ENCODE measurements at places on chromosomes 1 and 21.

DNA sequence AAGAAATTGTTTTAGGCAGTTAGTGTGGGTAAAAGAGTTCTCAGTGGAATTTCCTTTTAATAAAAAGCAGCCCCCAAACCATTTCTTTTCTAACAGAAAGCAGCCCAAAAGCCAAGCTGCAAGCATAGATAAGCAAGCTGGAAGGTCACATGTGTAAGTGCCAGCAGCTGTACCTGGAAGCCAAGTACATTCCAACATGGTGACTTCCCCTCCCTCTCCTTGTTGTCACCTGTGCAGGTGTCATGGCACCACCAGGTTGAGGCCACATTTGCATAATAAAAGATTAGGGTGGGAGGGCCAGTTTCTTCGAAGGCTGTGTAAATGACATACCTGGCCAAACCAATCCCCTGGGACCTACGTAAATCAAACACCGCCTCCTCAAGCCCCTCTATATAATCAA is 240.3 kb upstream of the RAB4A start:
- DNase-seq, result no peak

GRCh38 chr21:26783466-26784195 is 61.6 kb downstream of the ADAMTS1 start:
- DNase-seq, result no peak

DNA sequence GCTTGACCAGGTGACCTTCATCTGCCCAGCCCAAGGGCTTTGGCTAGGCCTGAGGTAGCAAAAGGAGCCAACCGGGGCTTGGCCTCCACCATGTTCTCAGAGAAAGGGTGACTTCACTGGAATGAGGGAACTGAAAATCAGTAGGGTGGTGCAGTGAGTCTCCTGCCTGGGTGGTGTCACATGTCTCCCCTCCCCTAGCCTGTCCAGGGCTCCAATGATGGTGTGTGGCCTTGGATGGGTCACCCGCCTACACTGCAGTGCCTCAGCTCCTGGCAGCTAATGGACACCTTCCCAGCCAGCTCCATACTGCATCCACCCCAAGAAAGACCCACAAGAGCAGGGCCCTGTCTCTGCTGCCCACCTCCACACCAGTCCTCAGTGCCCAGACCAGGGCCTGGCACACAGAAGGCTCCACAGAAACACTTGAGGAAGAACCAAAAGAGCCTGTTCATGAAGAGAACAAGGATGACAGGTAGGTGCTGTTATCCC is 678.7 kb downstream of the MATN1 start:
- DNase-seq, result no peak

DNA sequence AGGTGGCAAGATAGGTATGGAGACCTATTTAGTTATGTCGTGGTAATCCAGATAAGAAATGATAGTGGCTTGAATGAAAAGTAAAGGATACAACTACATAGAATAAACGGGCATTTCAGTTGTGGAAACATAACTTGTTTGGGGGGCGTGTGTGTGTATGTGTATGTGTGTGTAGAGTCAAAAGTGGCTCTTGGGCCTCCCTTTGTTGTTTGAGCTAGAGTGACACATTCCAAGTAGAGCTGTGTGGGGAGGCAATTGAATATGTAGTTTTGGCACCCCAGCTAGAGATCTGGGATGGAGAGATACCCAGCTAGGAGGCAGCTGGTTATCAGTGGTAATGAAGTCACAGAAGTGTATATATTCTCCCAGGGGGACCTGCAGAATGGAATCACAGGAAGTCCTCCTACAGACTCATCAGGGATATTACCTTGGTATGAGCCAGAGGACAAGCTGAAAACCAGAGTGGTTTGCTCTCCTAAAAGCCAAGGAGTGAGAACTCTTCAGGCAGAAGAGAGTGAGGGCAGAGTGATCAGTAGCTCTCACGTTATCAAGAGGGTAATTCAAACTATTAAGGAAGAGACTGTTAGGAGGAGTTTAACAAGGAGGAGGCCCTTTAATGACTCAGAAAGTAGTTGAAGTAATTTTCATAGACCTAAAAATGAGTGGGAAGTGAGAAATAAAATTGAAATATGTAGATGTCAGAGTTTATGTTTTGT is 5.1 kb downstream of the CR1L start:
- no peak for DNase-seq

GRCh38 chr1:87325982-87326738 is 2.5 kb upstream of the LMO4 start:
- no peak for DNase-seq

DNA sequence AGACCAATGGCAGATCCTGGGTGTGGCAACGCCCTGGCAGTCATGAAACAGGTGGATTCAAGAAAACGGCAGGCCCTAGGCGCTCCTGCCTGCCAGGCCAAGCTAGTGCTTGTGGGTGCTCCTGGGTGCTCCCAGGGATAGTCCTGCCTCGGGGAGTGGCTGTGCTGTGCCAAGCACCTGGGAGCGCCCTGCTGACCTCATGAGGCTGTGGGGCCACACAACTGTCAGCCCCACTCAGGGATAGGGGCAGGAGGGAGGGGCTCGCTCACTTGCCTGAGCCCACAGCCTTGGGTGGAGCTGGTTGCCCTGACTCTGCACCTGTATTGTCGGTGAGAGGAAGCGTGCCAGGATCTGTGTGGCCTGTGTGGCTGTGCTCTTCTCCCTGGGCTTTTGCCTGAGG is 9.4 kb downstream of the SNAP47 start:
- DNase-seq, result no peak

DNA sequence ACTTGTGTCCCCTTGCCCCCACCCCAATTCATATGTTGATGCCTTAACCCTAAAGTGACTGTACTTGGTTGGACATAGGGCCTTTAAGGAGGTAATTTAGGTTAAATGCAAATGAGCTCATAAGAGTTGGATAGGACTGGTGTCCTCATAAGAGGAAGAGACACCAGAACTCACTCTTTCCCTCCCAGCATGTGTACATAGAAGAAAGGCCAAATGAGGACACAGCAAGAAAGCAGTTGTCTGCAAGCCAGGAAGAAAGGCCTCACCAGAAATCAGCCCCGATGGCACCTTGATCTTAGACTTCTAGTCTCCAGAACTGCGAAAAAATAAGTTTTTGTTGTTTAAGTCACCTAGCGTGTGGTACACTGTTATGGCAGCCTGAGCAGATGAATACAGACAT is 45.5 kb downstream of the RAB3GAP2 start:
- no peak for DNase-seq

GRCh38 chr1:5995871-5996630 is 3.8 kb upstream of the NPHP4 start:
- no peak for DNase-seq

DNA sequence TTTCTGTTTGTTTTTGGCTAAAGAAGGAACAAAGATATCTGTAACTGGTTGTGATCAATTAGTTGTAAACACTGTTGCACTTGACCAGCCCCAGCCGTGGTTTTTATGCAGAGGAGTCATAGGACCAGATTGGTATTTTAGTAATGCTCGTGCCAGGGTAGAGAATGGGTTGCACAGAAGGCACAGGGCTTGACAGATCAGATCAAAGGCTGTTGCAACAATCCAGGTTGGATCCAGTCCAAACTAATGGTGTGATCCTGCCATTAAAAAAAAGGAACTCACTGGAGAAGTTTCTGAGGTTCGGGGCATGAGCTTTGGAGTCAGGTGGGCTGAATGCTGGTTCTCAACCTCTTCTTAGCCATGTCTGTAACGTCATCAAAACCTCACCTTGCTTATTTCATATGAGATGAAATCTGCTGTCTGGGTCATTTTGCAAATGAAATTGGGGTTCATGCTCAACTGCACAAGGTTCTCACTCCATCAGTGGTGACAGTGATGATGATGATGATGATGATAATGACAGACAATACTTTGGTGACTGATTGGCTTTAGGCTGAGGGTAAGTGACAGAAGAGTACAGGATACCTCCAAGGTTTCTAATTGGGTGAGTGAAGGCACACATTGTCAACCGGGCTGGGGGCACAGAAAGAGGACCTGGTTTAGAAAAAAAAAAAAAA is 43.1 kb downstream of the ZNF281 start:
- no peak for DNase-seq

GRCh38 chr1:155247667-155248553 is 7.4 kb downstream of the ENTREP3 start:
- DNase-seq, result no peak

DNA sequence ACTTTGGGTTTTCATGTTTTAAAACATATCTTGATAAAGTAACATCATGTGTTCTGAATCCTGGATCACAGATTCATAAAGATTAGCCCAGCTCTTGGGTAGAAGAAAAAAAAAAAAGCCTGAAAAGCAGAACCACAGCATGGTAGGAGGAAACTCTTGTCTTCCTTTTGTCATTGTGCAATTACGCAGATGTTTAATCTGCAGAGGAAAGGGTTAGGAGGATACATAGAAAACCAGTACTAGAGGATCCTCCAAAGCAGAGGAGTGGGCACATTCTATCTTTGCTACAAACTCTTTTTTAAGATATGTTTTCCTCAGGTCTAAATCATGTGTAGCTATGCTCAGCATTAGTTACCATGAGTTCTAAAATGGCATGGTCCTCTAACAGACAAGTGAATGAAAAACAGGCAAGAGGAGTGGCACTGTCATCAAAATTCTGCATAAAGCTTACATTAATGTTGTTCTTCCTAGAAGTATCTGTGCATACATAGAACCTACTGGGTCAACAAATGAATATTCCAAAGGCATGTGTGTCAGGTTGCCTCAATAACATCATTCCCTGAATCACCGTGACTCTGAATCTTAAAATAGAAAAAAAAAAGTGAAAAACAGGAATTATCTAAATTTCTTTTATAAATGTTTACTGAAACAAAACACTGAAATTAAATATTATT is 107.0 kb downstream of the NME7 start:
- no peak for DNase-seq

- no peak for DNase-seq
These were observed 18.6 kb downstream of the ABCG1 start for GRCh38 chr21:42237577-42237976.

DNA sequence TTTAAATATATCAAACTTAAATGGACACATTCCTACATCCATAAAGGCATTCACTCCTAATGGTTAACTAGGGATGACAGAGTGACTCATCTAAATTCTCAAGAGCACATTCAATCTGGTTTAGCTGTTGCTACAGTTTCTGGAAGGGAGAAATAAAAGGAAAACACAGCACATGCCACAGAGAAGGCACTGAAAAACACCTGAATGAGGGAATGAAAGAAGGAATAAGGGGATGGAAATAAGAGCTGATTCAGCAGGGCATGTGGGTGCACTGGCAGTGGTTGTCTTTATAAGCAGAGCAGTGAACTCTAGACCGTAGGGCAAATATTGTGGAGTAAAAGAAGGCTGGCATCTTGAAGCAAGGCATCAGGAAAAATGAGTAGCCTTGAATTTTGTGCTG is 79.3 kb downstream of the LHX4 start:
- DNase-seq, result peak; percentile 23

DNA sequence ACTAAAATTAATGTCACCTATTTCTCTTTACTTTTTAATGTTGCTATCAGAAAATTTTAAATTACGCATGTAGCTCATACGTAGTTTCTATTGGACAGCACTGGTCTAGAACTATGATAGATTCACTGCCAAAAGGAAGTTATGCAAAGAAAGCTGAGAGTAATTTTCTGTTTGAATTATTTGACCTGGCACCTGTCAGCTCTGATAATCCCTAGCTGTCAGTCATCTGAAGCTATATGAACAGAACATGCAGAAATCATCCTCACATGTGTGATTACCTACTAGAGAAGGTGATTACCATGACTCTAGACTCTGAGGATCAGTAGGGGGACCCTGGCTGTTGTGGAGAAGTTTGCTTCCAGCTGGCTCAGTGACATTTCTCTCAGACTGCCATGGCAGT is 40.8 kb downstream of the F5 start:
- no peak for DNase-seq

- DNase-seq, result no peak
These were observed 9.2 kb downstream of the CGN start for GRCh38 chr1:151520359-151520758.

GRCh38 chr1:221810406-221810805 is 68.5 kb upstream of the DUSP10 start:
- DNase-seq, result peak; percentile 24

GRCh38 chr21:41361053-41361785 is 608 bp upstream of the MX2 start:
- DNase-seq, result no peak

GRCh38 chr1:20682571-20683236 is 21.5 kb upstream of the DDOST start:
- no peak for DNase-seq

Data from AG08396 (cell line).